ENCODE measurements at places on chromosomes 3 and 15.

DNA sequence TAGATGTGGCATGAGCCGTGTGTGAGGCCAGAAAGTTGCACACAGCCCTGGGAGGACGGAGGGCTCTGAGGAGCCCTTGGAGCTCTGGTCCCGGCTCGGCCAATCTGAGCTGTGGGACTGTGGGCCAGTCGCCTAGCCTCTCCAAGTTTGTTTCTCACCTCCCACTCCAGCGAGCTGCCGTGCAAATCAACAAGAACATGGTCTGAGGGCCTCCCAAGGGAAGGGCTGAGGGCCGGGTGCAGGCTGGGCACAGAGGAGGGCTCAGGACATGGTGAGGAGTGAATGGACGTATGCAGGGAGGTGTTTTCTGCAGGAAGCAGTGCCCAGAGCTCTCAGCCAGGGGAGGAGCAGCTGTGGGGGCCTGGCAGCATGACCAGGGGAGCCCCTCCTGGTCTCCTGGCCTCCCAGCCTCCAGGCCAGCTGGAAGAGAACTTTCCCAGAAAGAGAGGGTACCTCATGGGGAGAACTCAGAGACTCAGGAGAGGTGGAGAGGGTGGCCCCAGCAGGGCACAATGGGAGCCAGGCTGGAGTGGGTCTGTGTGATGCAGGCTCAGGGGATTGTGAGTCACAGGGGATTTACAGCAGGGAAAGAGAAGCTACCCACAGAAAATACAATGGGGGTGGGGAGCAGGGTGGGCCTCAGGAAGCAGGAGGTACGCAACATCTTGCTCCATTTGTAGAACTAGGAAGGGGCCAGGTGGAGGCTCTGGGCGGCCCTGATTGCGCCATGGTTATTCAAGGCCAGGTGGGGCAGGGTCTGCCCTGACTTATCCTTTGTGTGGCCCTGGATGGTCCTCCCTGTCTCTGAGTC, 24.8 kb downstream of the PSTPIP1 start:
- DNase-seq = no peak

- DNase-seq = no peak
Observed at GRCh38 chr3:11953350-11953749, 50.8 kb upstream of the SYN2 start.

GRCh38 chr15:29792426-29793159, 29.7 kb downstream of the TJP1 start:
- no peak for DNase-seq

DNA sequence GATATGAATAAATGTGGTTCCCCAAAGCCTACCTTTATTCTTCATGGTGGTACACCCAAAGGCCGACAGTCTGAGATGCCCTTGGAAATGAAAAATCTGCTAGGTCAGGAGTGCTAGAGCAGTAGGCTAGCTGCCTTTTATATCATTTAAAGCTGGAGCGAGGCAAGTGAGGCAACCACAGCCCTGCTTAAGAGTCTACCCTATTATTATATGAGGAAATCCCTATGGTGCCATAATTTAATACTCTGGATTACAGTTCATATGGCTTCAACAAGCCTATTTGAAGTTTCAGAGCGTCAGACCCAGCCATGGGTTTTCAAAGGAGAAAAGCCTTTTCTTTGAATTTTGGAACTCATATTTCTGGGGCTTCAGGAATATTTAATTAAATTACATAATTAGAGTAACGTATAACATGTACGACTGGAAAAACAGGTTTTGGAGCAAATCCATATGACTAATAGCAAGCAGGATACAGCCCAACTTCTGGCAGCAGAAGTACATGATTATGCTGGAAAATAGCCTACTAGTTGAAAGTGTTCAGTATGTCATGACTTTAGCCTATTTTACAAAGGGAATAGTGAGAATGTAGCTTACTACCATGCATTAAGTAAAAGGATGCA, 18.0 kb upstream of the SLTM start:
- DNase-seq = no peak

DNA sequence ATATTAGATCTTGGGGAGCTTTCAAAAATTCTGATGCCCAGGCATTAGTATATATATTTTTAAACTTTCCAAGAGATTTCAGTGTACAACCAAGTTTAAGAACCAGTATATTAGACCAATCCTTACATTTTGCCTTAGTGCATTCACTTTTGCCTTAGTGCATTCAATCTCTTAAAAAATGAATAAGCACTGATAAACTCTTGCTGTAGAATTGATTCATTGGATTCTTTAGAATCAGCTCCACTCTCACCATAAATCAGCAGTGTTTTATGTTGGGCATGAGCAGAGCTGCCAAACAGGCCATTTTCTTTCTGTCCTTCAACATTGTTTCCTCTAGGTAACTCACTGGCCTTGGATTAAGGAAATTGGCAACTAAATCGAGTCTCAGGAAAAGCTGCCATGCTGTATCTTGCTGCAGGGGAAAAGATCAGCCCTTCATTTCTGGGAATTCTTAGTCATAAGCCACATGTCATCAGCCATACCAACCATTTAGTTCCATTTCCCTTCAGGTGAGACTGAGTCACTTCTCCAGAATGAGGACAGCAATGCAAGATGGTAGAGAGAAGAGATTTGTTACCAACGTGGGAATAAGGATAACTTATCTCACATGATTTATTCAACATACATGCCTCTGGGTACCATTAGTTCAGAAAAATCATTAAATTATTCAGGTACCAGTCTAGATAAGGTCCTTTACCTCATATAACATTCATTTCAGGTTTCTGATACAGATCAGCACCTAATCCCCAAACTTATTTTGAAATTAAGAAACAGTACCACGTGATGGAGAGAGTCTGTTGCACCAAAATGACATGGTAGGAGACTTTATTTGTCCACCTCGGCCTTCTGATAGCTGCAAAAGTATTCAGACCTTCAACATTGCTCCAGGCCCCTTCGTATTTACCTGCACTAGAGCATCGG, 192.5 kb downstream of the P3H2 start:
- DNase-seq = no peak

- peak; percentile 95 for DNase-seq
Observed at GRCh38 chr15:72155003-72155621, 36.9 kb downstream of the SENP8 start.

DNA sequence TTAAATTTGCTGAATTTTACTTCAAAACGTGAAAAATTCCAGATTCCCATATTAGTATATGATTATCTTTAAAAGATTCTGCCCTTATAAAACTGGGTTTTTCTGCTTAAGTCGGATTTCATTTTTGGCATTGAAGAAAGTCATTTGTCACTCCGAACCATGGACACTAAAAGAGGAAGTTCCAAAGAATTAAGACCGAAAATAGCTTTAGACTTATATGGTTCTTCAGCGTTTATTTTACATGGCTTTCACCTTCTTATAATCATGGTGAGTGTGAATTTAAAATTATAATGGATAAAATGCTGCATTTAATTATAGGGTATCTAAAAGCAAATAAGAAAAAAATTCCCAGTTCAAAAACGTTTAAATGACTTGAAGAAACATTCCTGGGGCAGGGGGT, 1.0 kb downstream of the C3orf38 start:
- no peak for DNase-seq

- DNase-seq = no peak
Observed at GRCh38 chr15:67042551-67043142, 22.8 kb upstream of the SMAD3 start.

Measured in NCI-H2171 (cell line).